ENCODE measurements at places on chromosomes 5 and 9.

GRCh38 chr5:98428806-98429205, 344.7 kb upstream of the RGMB start:
- DNase-seq: no peak

DNA sequence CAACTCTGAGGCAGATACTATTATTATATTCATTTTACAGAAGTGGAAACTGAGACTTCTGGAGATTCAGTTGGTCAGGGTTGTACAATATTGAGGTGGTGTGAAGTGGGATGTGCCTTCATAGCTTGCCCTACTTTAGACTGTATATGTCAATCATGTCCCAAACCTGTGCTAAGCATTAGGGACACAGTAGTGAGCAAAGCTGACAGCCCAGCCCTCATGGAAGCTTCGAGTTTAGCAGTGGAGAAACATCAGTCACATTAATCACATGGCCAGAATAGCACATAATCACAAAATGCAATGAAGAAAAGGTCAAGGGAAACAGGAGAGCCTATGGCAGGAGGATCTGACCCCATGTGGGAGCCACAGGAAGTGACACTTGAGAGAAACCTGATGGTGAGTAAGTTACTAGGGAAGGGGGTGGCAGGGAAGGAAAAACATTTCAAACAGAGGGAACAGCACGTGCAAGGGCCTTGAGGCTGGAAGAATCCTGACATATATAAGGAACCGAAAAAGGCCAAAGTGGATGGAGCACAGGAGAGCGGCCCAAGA, 20.5 kb upstream of the RALGPS1 start:
- no peak for DNase-seq

DNA sequence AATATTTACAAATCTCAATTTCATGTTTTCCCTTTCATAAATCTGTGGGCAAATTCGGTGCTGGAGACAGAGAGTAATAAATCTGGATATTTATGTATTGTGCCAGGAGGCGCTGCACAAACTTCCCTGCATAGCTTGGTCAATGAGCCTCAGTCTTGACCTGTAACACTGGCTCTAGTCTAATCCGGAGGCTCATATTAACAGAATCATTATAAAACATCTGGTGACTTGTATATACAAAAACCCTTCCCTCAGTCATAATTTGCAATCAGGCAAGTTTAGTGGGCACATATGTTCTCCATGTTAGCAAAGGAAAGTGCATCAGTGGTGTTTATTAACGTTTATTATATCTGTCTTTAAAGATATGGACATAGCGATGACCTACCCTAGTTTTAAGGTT, 104.0 kb upstream of the BNC2 start:
- no peak for DNase-seq

DNA sequence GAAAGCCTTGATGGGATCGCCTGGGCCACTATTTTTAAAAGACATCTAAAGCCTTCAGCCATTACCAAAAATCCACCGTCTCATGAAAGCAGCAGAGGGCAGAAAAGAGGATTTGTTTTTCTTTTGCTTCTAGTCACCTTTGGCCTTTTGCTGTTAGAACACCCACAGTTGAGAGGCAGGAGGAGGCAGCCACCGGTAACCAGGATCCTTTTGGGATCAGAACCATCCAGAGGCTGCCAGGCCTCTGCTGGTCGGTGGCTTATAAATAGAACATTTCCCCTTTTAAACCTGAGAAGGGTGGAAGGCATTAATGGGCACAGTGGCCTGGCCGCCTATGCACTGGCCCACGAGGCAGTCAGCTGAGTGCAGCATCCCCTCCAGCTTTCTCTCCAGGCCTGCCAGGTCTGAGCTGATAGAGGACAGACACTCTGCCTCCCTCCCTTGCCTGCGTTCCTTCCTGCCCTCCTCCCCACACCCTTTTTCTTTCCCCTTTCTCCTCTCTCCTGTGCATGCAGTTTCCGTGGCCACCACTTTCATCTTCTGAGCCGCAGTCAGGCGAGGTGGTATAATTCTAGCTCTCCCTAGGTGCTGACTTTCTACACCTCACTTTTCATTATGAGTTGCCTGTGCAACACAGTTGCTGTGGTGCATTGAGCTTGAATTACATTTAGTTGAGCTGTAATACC, 253.4 kb downstream of the ARHGAP26 start:
- DNase-seq: no peak

GRCh38 chr9:6354072-6354686, 26.0 kb downstream of the TPD52L3 start:
- peak; percentile 73 for DNase-seq
